Activated CD8-positive, alpha-beta T cell treated with anti-CD3 and anti-CD28 coated beads, Interleukin-2, amount 10 ng/mL, durations not matched to agents 7 days and 5 days (primary cell): ENCODE measurements at places on chromosomes 3 and 15. TPM values are rescaled to one million over a fixed set of nuclear protein-coding genes. Genes with fewer than 3 reads are reported as not detected.

DNA sequence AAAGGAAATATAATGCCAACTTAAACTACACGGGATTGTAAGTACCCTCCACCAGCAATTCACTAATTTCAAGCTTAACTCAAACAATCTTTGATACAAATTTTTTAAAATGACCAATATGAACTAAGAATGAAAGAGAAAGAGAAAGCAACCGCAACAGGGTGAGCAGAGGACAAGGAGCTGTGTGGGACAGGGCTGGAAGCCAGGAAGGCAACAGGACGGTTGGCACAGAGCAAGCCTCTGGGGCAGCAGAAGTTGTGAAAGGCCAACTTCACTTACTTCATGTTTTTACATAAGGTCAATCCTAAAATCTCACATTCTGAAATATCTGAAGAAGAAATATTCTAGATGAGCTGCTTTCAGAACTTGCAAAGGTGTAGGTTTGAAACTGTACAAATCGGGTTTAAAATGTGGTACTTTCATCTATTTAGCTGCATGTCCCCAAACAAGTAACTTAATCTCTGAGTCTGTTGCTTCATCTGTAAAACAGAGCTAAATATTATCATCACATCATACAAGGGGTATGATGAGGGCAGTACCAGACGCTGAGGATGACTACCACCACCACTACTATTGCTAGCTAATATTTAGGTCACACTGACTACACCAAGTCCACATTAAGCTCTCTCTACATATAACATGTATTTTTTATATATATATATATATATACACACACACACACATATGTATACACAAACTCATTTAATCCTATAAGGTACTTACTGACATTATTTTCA lies 101.7 kb downstream of the IGSF11 start:
- DNase-seq: no peak

DNA sequence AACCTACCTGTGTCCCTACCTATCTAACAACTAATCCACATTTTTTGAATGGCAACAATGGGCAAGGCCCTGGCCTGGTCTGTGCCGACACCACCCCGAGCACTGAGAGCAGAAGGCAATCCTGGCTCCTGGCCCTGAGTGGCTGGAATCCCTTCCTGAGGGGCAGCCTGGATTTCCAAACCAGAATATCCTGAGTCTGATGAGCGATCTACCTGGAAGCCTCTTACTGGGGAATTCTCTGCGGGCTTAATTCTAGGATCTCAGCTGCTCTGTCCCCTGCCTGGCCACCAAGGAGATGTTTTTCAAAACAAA lies 22.1 kb downstream of the ATP2B2 start:
- DNase-seq: no peak

GRCh38 chr15:100889385-100890050 lies 9.9 kb downstream of the ALDH1A3 start:
- DNase-seq: no peak

- peak; percentile 16 for DNase-seq
These were observed 97.8 kb downstream of the DAPK2 start for GRCh38 chr15:63948436-63948835.

DNA sequence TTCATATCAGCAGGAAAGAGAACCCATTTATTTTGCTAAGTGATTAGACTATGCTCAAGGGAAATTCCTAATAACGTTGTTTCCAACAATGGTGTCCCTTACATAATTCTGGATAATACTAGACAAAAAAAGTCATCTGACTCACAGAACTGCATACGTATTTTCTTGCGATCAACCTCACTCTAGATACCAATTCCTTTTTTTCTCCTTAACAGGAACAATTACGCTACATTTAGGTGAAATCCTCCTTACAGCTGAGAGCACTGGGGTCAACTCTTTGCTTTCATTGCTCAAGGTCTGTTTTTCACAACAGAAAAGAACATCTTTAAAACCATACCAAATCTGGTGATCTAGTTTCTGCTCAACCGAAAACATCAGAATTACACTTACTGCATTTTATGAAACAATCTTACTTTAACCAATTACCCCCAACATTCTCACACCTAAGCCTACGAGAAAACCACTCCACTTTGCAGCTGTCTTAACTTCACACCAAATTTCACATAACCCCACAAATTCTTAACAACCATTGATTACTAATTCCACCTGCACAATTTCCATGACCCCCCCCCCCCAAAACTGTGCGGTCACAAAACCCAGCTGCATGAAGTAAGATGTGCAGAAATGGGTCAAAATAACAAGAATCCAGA lies 61.2 kb upstream of the ICE2 start:
- DNase-seq: no peak

DNA sequence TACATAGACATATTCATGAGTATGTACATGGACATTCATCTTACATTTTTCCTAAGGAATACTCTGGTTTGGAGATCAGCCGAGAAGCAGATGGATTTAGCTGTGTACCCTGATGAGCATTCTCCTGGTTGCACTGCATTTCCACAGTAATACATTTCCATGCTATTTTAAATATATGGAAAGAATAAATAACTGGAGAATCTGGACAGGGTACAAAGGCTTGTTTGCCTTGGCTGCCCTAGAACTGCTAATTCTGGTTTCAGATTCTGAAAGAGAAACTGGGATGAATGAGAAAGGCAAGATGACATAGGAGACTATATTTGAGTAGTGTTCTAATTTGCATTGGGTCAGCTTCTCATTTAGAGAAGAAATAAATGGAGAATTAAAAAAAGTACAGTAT lies 190.8 kb upstream of the FAM3D start:
- DNase-seq: no peak

DNA sequence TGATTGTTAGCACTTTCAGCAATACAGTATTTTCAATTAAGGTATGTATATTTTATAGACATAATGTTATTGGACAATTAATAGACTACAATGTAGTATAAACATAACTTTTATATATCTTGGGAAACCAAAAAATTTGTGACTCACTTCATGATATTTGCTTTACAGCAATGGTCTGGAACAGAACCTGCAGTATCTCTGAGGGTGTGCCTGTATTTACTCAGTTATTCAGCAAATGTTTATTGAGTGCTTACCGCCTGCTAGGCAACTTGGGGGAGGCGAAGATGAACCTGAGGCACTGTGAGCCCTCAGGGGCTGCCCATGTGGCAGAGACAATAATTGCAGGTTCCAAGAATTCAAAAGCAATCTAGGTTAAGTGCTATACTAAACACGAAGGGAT lies 144.8 kb downstream of the GABRB3 start:
- no peak for DNase-seq

DNA sequence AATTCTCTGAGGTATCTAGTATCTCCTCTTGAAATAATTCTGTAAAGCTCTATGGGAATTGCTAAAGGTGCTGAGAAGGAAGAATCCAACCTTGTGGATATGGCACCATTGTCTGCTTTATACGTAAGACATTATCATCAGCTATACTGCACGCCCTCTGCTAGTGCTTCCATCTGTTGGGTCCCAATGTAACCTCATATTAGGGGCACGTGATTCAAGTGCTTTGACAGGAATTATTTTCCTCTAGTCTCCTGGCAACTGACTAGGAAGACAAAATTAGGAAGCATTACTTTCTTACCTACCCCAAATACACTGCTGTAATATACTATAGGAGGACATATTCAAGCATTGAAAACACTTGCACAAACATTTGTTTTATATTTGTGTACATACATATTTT lies 24.0 kb downstream of the COPS2 start:
- DNase-seq: no peak

DNA sequence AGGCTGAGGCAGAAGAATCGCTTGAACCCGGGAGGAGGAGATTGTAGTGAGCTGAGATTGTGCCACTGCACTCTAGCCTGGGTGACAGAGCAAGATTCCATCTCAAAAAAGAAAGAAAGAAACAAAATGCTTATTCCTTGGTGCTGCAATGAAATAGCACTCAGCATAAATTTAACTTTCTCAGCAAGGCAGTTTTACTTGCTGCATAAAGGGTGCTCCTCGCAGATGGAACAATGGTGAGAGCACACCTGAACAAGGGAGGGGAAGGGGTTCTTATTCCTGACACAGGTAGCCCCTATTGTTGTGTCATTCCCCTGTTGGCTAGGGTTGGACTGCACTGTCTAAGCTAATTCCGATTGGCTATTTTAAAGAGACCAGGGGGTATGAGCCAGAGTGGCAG lies 17.1 kb downstream of the PAK2 start:
- DNase-seq: no peak

- DNase-seq: no peak
These were observed 667.7 kb downstream of the MAGI1 start for GRCh38 chr3:65371053-65371452.

GRCh38 chr15:80779658-80780415 lies 667 bp downstream of the CEMIP start:
- DNase-seq: no peak

- peak; percentile 37 for DNase-seq
These were observed at the start of gene B3GNT5 for GRCh38 chr3:183252973-183253527. TSS of gene B3GNT5 (plus strand) at chr3:183253253. CDS start at chr3:183269799, 16,546 bp downstream.

DNA sequence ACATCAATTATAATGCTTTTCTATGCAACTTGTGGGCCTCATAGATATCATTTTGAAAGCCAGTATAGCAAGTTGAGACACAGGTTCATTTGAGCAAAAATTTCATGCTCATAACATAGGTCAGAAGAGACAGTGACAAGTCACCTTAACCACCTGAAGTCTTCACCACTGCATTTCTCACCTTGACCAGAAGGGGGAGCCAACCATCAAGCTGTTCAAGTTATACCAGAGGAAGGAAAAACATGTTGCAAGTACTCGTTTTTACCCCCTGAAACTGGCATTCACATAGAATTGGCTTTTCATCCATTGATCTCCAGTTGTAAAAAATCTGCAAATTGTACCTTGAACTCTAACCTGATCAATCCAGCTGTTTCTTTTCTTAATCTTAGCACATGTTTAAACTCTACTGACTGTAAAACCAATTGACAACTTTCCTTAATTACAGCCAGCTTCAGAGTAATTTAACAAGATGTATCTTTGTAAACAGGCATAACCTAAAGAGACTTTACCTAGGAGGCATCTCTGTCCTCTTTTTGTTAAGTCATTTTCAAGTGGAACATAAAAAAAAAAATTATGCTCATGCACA lies 1.4 kb downstream of the LMOD3 start:
- peak; percentile 90 for DNase-seq

- DNase-seq: no peak
These were observed 21.0 kb downstream of the LRRC31 start for GRCh38 chr3:169848741-169849140.

DNA sequence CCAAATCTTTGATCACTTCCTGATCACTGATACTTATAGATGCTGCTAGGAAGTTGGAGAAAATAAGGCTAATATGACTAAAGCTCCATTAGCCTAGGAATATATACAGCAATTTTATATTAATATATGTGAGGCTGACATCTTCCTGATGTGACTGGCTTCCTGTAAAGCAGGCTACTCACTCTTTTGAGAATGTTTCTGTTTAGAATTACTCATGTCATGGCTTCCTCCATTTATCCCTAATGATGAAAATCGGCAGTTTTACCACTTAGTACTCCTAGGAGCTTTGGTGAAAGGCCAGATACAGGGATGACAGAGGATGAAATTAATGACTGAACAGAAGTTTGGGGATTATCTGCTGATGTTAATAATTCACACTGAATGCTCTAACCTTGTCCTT lies 3.9 kb upstream of the MAP1A start:
- no peak for DNase-seq

DNA sequence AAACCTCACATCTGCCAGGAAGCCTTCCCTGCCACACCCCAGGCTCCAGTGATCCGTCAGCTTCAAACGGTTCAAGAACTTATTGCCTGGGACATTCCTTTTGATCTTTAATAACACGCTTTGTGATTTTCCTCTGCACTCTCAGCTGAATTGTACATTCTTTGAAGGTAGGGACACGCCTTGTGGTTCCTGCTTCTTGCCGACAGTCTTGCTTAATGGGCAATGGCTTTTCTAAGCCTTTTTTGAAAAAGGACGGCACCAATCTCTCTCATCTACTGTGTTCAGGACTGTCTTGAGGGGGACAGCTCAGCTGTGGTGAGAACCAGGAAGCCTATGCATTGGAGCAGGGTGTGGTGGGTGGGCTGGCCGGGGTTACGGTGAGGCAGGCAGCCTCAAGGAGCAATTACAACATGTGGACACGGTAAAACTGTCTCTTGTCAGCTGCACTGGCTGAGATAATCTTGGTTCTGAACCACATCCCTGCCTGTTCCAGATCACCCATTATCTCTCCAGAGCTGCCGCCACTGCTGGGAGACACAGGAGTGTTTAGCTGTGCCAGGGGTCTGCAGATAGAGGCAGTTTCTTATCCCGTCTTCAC lies 46.0 kb upstream of the GLCE start:
- DNase-seq: no peak

DNA sequence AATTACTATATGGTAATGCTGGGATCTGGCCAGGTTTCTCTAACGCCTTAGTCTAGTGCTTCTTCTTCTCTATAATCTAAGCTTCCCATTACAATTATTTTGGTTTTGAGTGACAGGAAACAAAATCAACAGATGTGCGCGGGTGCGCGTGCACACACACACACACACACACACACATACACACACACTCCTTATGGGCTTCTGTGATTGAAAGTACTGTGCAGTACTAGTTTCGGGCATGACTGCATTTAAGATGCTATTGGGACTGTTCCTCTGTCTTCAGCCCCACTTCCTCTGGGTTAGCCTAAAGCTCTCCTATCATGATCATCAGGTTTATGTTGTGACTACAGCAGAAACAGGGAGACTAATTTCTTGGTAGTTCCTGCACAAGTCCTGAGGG lies 32.2 kb downstream of the EPHB1 start:
- no peak for DNase-seq

GRCh38 chr3:43217206-43217605 lies 69.1 kb upstream of the SNRK start:
- no peak for DNase-seq

- DNase-seq: no peak
These were observed 11.6 kb downstream of the OXTR start for GRCh38 chr3:8757551-8758518.

DNA sequence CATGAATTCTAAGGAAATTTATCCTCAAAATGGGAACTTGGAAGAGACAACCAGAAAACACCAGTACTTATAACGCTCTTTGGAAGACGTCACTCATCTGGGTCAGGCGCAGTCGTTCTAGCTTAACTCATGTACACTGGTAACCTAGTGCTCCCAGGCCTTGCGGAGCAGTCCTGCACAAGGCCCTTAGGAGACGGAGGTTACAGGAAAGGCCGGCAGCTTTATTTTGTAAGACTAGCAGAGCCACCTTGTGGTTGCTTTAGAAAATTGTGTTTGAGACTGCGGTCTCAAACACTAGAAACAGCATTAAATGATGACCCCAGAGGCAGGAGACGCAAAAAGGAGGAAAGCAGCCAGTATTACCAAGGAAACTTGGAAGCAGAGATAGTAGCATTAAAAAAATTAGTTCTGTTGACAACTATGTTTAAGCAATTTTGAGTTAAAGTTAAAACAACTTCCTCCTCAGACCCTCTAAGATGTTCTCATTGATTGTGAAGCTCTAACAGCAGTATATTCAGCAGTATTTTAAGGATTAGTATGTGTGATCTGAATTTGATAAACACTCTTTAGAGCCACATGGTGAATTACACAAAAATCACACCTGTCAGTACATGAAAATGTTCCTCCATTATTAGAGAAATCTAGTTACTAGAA lies 141.9 kb upstream of the C2CD4B start:
- no peak for DNase-seq

GRCh38 chr3:160677459-160677881 lies 510 bp downstream of the ARL14 start:
- no peak for DNase-seq

Gene RBPMS2
- total RNA-seq: not detected

Gene TP53BP1
- total RNA-seq: 27.3 TPM

Gene MME
- not detected for total RNA-seq

Gene WDR93
- not detected for total RNA-seq

Gene DAZL
- total RNA-seq: not detected

Gene DIPK2A
- total RNA-seq: 23.8 TPM

Gene CACNA2D3
- total RNA-seq: not detected

Gene CADM2
- 0.29 TPM for total RNA-seq

Gene ADAMTS17
- total RNA-seq: 6.0 TPM

Gene IVD
- 79.9 TPM for total RNA-seq
